COR-L47 (cell line): ENCODE measurements at places on chromosomes 13 and 19.

DNA sequence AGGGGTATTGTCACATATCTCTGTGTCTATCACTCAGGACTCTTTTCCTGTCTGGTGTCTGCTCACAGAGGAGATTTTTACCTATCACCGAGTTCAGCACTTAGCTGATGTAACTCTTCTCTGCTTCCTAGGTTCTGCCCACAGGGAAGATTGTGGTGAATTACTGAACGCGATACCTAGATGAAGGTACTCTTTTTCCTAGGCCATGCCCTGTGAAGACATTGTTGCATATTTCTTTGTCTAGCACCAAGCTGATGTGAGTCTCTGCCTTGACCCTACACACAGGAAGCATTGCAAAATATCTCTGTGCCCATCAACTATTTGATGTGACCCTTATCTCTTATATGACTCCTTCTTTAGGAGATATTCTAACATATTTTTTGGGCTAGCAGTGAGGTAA, 72.1 kb upstream of the ZNF43 start:
- no peak for DNase-seq

DNA sequence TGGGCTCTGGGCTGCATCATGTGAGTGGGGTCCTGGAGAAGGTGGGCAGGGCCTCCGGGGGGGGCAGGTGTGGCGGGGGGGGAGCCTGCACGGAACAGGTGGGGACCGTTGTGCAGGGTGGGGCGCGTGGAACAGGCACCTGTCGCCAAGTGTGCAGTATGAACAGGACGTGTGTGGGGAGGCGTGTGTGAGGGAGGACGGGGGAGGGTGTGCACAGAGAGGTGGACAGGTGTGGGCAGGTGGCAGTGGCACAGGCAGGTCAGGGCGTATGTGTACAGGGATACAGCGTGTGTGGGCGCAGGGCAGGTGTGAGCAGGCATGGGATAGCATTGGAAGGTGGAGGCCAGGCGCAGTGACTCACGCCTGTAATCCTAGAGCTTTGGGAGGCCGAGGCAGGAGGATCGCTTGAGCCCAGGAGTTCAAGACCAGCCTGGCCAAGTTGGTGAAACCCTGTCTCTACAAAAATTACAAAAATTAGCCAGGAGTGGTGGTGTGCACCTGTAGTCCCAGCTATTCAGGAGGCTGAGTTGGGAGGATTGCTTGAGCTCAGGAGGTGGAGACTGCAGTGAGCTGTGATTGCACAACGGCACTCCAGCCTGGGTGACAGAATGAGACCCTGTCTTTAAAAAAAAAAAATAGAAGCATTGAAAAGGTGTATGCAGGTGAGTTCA, 3.2 kb downstream of the PLK5 start:
- DNase-seq: no peak

DNA sequence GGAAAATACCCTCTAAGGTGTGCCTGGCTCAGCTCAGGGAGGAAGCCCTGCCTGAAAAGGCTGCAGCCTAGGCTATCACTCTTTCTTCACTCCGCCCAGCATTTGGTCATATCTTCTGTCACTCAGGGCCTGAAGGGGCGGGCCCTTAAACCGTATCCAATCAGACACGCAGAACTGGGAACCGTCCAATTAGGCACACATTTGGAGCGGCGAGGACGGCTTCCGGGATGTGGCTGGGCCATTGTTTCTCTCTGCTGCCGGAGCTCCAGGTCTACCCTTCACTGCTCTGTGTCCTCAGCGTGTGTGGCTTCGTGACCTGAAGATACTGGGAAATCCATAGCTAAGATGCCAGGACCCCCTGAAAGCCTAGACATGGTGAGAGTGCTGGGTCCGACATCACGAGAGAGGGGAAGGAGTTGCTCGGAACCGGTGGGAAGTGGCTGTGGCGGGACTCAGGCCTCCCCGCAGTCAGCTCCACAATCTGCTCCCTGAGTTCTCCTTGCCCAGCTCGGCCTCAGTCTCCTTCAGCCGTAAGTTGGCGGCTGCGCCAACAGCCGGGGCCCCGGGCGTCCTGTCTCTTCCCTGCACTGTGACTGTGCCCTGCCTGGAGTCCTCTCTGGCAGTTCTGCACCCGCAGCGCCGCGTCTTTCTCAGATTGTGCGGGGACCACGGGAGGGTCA, at the start of gene ZNF493:
ZNF493 (plus strand) TSS at position 241 of the 680 bp plus-strand sequence; CDS start at position 346, 105 bp downstream.
- peak; percentile 92 for DNase-seq

GRCh38 chr19:28023064-28023463, 1189.9 kb downstream of the UQCRFS1 start:
- DNase-seq: no peak
